ENCODE measurements at places on chromosomes 2 and 18.

- no peak for DNase-seq
These were observed 19.9 kb upstream of the TFCP2L1 start for GRCh38 chr2:121304941-121305340.

- no peak for DNase-seq
These were observed 1.3 kb downstream of the ADCYAP1 start for GRCh38 chr18:905948-906415.

GRCh38 chr18:62883937-62884735 is 168.8 kb downstream of the PHLPP1 start:
- DNase-seq, result no peak

- no peak for DNase-seq
These were observed 7.7 kb upstream of the DNMT3A start for GRCh38 chr2:25349397-25349796.

- no peak for DNase-seq
These were observed 16.3 kb upstream of the MYO1B start for GRCh38 chr2:191228861-191229260.

- DNase-seq, result no peak
These were observed 203.9 kb downstream of the C1D start for GRCh38 chr2:67858886-67859285.

- peak; percentile 35 for DNase-seq
These were observed 12.8 kb upstream of the IHH start for GRCh38 chr2:219073413-219074129.

GRCh38 chr2:141482697-141483096 is 648.1 kb downstream of the LRP1B start:
- DNase-seq, result no peak

DNA sequence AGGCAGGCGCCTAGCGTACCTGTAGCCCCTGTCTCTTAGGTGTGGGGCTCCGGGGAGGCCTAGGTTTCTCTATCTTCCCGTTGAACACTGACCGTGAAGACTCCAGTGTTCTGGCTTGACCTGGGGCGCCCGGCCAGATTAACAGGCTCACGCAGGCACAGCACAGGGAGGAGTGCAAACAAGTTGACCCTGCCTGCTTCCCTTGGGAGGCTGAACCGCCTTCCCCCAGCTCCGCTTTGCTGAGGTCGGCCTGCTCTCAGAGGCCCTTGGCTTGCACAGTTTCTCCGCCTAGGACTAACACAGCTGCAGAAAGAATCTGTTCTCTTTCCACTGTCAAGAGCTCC is 567 bp downstream of the PCYOX1 start:
- DNase-seq, result no peak
